Bladder microvascular endothelial cell (primary cell): ENCODE measurements at places on chromosomes 12 and 14. TPM values are rescaled to one million over a fixed set of nuclear protein-coding genes. Genes with fewer than 3 reads are reported as not detected.

Gene MYO1H
- not detected in 2 replicates for total RNA-seq

Gene SSPN
- total RNA-seq: under 0.01 and 1.2 TPM in 2 replicates

Gene KCNC2
- total RNA-seq: 0.32 TPM in 1 of 2 replicates, not detected in the other

Gene DBX2
- not detected in 2 replicates for total RNA-seq

Gene LRTM2
- total RNA-seq: not detected in 2 replicates

Gene C12orf60
- 1.1 and 1.3 TPM in 2 replicates for total RNA-seq

Gene SCN8A
- 0.32 and 0.76 TPM in 2 replicates for total RNA-seq

Gene SLC38A4
- under 0.01 and 4.2 TPM in 2 replicates for total RNA-seq

Gene LMO3
- not detected in 2 replicates for total RNA-seq

Gene DPY19L2
- total RNA-seq: 0.16 and 3.2 TPM in 2 replicates

Gene NOPCHAP1
- total RNA-seq: 6.2 and 8.3 TPM in 2 replicates

Gene SLC25A21
- 0.16 and 1.3 TPM in 2 replicates for total RNA-seq

Gene PLD4
- total RNA-seq: not detected in 2 replicates

Gene GSC
- not detected in 2 replicates for total RNA-seq

Gene OR6C6
- not detected in 2 replicates for total RNA-seq

Gene CFAP54
- 6.6 and 31.5 TPM in 2 replicates for total RNA-seq

Gene KRT79
- not detected in 2 replicates for total RNA-seq

Gene TAS2R20
- 1.6 and 8.5 TPM in 2 replicates for total RNA-seq

Gene CNTN1
- total RNA-seq: not detected in 2 replicates

Gene ESRRB
- total RNA-seq: not detected in 2 replicates

Gene OVCH1
- not detected in 2 replicates for total RNA-seq

Gene TAS2R13
- 0.65 and 3.3 TPM in 2 replicates for total RNA-seq

Gene ACTR6
- 8.4 and 13.5 TPM in 2 replicates for total RNA-seq

Gene PLXNC1
- 0.16 and 0.31 TPM in 2 replicates for total RNA-seq

Gene VASH1
- 54.4 and 113 TPM in 2 replicates for total RNA-seq

Gene POTEM
- total RNA-seq: not detected in 2 replicates

Gene CCDC77
- 7.0 and 13.5 TPM in 2 replicates for total RNA-seq

Gene CRADD
- total RNA-seq: 9.6 and 9.8 TPM in 2 replicates

Gene C14orf132
- 3.2 and 4.5 TPM in 2 replicates for total RNA-seq

Gene KRT73
- not detected in 2 replicates for total RNA-seq

Gene OR6C75
- not detected in 2 replicates for total RNA-seq

Gene MYH6
- total RNA-seq: not detected in 2 replicates

Gene GPR162
- total RNA-seq: 0.50 and 1.5 TPM in 2 replicates

Gene CCDC184
- 0.06 TPM in 1 of 2 replicates, not detected in the other for total RNA-seq

Gene C14orf39
- not detected in 2 replicates for total RNA-seq

Gene ARHGDIB
- total RNA-seq: 86.2 and 244 TPM in 2 replicates

Gene KRT80
- total RNA-seq: 0.16 and 1.0 TPM in 2 replicates

Gene MGAT4C
- total RNA-seq: 0.06 TPM in 1 of 2 replicates, not detected in the other

Gene PTGDR
- not detected in 2 replicates for total RNA-seq

Gene GPATCH2L
- 25.9 and 74.3 TPM in 2 replicates for total RNA-seq

Gene UNC79
- 0.06 TPM in 1 of 2 replicates, not detected in the other for total RNA-seq

Gene MGP
- 35.1 and 54.2 TPM in 2 replicates for total RNA-seq

Gene FUT8
- total RNA-seq: 13.4 and 14.9 TPM in 2 replicates

Gene BCAT1
- total RNA-seq: 28.7 and 128 TPM in 2 replicates

Gene SLCO1B1
- not detected in 2 replicates for total RNA-seq

Gene LGR5
- not detected in 2 replicates for total RNA-seq

Gene CSRNP2
- total RNA-seq: 11.0 and 33.4 TPM in 2 replicates

Gene PRKAG1
- 34.6 and 38.8 TPM in 2 replicates for total RNA-seq

Gene ACSM4
- total RNA-seq: not detected in 2 replicates

Gene NCKAP5L
- 6.6 and 12.3 TPM in 2 replicates for total RNA-seq

Gene TSPAN19
- 0.19 TPM in 1 of 2 replicates, not detected in the other for total RNA-seq

Gene SERPINA5
- 0.31 TPM in 1 of 2 replicates, not detected in the other for total RNA-seq

Gene CFAP73
- total RNA-seq: not detected in 2 replicates

Gene C12orf50
- not detected in 2 replicates for total RNA-seq

Gene GMPR2
- 97.6 and 118 TPM in 2 replicates for total RNA-seq

Gene GARIN6
- not detected in 2 replicates for total RNA-seq

Gene GRIN2B
- under 0.01 TPM in 1 of 2 replicates, not detected in the other for total RNA-seq

Gene SERPINA1
- not detected in 2 replicates for total RNA-seq

Gene LRP1-AS
- not detected in 2 replicates for total RNA-seq
